Gastroesophageal sphincter (tissue), 4 donors: ENCODE measurements at places on chromosomes 13 and 19.
A peak's percentile ranks its signal among the peaks of the same experiment; 100 is the strongest.

GRCh38 chr19:28341810-28342350, 871.1 kb downstream of the UQCRFS1 start:
- no peak for ATAC-seq

DNA sequence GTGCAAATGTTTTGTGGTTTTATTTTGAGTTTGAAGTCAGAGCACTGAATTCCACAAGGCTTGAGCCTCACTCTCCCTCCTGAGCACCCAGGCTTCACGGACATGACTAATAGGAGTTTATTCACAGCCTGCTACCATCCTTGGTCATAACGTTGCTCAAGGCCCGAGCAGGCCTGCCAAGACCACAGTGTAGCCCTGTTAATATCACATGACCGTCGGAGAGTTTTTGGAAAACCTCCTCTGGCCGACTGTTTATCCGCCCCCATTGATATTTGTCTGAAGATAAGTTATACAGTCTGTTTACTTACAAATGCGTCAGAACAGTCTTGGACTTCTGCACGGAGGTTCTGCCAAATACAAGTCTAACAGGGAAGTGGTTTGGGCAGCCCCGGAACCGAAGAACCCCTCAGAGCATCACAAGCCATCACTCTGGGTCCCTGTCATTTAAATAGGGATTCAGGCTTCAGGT, 89.9 kb downstream of the COL4A2 start:
- peak; percentile 94 for ATAC-seq

DNA sequence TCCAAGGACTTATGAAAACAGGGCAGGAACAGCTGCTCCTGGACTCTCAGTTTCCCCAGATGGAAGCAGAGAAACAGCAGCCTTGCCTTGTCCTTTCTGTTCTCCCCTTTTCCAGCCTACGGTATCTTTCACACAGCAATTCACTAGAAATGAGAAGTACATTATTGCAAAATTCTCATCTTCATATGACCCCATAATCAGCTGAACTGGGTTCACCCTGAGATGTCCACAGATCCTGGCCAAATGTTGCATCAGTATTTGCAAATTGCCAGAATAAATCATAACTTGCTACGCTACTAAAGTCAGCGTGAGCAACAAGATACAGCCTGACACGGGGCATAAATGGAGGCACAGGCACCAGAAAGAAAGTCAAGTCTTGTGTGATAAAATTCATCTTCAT, 16.1 kb downstream of the VSTM1 start:
- no peak for ATAC-seq

DNA sequence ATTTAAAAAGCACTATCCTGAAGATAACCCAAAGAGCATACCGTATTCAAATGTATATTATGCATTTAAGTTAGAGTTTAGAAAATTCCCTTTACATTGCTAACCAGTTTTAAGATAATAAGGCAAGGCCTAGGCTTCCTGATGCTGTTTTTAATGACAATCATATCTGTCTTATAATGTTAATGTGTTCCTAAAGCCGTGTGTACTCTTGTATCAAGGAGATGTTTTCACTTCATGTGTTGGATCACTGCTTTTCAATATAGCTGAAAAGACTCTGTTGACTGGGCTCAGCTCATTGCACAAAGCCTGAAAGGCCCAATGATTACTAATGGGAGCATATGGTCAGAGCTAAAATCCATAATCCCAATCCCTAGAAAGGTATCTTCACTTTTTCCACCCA, 81.6 kb downstream of the DACH1 start:
- ATAC-seq: no peak

GRCh38 chr19:50380751-50381151, 3.4 kb upstream of the POLD1 start:
- no peak for ATAC-seq

DNA sequence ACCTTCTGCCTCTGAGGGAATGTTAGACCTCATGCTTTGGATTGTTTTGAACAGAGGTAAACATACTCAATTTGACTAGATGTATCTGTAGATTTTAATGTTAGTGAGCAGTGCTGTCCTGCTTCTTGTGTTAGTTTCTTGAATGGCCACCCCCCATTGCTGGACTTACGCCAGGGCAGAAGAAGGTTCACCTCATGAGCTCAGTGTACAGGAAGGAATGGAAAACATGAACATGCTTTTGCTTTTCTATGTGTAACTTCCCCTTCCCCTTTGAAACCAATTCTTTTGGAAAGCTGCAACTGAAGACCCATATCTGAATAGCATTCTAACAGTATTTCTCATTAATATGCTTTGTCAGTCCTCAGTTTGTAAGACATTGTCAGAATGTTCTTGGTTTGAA, 32.3 kb downstream of the WASF3 start:
- no peak for ATAC-seq

- no peak for ATAC-seq
Measured at GRCh38 chr19:30570194-30570593, 198.0 kb downstream of the ZNF536 start.

DNA sequence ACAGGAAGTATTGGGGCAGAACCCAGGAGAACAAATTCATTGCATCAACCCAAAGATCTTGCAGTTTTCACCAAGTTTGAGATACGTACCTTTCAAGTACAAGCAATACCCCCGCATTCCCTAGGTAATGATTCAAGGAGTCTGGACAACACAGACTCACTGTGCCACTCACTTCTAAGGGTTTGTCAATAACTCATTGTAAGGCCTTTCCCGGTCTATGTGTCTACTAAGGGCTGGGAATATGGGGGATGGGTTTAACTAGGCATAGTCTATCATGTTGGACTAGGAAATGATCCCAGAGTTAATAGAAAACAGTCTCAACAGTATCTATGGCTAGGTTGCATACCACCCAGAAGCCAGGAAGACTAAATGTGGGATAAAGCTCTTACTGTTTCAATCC, 8.3 kb upstream of the ITM2B start:
- ATAC-seq: no peak

DNA sequence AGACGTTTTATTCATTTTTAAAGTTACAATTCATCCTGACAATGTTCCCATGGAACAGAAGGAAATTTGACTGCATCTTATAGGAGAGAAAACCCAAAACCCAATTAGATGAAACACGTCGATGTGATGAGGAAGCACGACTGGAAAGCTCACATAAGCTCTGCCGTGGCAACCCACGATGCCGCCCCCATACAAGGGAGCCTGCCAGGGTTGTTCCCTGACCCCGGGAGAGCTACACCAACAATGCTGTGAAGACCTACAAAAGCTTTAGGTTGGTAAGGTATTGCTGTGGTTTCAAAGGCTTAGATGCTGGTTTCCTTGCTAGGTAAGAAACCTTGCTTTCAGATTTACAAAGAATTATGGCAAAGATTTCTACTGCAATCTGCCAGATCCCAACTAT, 393.1 kb downstream of the KLF12 start:
- ATAC-seq: no peak

DNA sequence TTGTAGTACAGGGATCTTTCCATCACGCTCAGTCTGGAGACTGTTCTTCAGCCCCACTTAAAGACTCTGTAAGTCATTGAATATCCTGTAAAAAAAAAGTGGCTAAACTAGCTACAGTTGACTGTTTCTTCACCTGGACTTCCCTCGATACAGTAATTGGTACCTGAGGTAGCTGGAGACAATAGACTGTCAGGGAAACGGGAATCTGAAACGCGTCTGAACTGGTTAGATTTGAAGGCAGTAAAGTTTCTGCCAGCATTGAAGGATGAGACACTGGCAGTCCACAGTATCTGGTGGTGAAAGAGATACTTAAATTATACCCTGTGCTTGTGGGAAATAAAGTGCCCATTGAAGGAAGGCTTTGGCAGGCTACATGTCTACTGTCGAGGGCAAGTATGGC, 550.5 kb downstream of the IRS2 start:
- ATAC-seq: no peak

DNA sequence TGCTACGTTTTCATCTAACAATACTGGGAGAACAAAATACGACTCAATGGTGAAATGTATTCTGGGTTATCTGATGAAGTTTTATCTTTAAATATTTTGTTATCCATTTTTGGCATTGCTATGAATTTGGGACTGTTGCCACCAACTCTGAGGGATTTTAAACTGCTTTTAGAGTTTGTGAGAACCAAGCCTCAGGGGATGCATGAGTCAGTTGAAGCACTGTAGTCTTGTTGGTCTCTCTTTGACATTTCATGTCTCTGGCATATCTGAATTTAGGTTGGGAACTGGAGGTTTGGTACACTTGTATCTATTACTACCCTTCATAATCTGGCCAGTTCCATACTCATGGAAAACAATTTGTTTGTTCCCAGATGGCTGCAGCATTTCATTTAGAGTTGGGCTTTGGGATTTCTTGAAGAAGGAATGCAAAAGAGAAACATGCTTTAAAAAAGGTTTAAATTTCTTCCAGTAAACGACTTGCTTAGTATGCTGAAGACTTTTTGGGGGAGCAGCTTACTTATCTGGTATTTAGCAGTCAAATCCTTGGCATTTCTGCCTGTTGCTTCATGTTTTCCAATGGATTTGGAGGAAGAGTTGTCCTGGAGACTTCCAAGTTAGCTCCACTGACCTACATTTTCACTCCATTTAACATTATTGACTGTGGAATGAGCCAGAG, 28.9 kb downstream of the ARHGEF7 start:
- no peak for ATAC-seq

- peak; percentile 60 for ATAC-seq
Measured at GRCh38 chr13:48571126-48571913, 38.4 kb upstream of the RCBTB2 start.
